ENCODE measurements at places on chromosomes 1 and 21.

- no peak for DNase-seq
Measured at GRCh38 chr1:208182880-208183645, 61.1 kb downstream of the PLXNA2 start.

DNA sequence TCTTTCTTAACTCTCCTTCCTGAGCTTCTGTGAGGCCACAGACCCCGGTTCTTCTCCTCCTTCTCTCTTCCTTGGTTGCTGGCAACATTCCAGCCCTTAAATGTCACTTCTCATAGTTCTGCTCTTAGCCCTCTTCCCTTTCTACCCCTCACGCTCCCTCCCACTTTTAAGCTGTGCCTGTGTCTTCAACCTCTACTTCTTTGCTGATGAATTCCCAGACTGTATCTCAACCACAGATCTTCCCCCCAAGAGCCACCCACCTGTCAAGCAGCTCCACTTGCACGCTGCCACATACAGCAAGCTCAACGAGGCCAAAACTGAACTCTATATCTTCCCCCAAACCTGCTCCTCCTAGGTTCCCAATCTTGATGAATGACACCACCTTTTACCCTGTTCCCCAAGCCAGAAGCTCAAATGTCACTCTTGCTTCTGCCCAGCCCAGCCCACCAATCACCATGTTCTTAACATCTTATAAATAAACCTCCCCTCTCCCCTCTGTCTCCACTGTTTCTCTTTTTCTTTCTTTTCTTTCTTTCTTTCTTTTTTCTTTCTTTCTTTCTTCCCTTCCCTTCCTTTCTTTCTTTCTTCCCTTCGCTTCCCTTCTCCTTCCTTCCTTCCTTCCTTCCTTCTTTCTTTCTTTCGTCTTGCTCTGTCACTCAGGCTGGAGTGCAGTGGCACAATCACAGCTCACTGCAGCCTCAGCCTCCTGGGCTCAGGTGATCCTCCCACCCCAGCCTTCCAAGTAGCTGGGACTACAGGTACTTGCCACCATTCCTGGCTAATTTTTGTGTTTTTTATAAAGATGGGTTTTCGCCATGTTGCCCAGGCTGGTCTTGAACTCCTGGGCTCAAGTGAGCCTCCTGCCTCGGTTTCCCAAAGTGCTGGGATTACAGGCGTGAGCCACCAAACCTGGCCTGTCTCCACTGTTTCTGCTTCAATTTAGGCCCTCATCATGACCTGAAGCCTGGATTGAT is 19.8 kb upstream of the PTP4A2 start:
- peak; percentile 92 for DNase-seq

DNA sequence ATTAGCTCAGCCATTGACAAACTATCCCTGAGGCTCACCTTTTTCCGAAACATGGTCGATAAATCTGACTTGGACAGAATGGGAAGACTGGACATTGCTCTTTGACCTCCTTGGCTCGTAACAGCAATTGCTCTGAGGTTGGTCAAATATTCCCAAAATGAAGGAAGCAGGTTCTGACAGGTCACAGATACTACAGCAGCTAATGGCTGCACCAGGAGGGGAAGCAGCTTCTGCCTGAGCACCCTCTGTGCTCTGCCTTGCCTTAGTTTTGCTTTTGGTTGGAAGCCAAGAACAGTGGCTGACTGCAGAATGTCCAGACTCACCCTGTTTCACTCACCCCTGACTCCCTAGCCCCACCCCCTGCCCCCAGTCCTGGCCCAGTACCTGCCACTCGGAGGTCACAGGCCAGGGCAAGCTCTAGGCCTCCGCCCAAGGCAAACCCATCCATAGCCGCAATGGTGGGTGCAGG is 15.4 kb downstream of the ECHDC2 start:
- no peak for DNase-seq

DNA sequence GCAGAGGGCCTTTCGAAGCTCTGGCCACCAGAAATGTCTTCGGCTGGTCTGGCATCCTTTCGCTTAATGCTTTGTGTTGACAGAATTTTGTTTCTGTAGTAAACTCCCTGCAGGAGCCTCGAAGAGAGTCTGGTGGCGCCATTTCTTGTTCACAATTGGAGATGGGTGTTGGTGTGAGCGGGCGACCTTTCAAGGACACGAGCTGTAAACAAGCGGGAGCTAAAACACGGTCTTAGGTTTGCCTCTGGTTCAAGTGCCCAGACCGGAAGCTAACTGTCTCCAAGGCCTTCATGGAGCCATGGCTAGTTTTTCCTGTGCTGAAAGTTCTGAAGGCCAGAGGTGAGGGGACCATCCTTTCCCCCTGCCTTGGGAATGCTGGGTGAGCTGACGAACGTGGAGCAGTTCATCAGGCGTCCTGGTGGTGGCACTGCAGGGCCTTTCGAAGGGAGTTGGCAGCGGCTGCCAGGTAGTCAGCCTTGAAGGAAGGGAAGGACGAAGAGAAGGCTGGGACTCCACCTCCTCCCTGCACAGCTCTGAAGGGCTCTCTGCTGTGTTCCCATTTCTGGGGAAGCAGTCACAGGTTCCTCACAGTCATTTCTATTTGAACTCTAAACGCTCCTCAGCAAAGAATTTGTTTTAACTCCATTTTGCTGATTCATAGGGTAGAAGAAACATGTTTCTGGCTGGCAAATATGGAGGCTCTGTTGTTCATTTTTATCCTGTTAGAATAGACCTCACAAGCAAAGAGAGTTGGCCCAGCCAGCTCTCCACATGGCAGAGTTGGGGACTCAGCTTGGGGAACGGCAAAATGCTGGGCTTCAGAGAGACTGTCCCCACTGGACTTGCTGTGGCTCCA is 35.2 kb downstream of the URB2 start:
- DNase-seq, result peak; percentile 86

GRCh38 chr1:209557221-209557620 is 26.3 kb upstream of the CAMK1G start:
- DNase-seq, result no peak

DNA sequence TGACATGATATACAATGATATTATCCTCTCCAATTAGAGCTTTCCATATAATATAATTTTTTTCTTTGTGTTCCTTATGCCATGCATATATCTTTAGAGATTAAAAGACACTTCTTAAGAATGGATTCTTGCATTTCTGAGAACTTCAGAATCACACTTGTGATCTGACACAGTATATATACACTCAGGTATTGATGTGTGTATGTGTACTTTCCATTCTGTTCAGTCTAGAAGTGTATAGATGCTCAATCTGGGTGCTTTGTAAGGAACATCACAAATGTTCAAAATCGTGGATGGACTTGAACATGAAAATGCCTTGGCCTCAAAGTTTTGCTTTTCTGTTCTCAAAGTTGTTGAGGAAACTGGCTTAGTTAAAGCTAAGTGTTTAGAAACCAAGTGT is 102.7 kb downstream of the FGGY start:
- no peak for DNase-seq

DNA sequence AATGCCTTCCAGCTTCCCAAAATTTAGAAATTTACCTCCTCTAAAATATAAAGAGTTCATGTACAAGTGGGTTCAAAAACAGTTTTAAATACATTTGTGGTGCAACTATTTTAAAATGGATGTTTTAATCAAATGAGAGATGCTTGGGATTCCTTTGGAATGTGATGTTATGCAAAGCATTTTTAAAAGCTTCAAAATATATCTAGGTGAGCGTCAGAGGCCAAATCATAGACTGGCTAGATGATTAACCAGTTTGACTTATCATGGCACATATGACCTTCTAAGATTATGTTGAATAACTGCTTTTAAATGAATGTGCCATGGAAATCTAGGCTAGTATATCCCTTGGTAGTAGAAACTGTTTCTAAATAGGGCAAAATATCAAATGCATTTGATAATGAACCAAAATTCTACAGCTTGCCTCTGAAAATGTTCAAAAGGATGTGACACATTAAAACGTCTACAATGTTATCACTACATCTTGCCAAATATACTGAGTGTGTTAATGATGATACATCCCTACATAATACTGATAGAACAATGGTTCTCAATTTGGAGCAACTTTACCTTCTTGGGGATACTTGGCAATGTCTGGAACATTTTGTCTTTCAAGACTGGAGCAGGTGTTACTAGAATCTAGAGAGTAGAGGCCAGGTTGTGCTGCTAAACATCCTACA is 650.9 kb upstream of the ADGRL2 start:
- no peak for DNase-seq

GRCh38 chr1:224067621-224068457 is 46.1 kb upstream of the FBXO28 start:
- peak; percentile 35 for DNase-seq

- DNase-seq, result no peak
Measured at GRCh38 chr21:38151021-38151645, 105.7 kb upstream of the KCNJ15 start.

- DNase-seq, result peak; percentile 87
Measured at GRCh38 chr1:176073524-176074157, 133.4 kb downstream of the COP1 start.

DNA sequence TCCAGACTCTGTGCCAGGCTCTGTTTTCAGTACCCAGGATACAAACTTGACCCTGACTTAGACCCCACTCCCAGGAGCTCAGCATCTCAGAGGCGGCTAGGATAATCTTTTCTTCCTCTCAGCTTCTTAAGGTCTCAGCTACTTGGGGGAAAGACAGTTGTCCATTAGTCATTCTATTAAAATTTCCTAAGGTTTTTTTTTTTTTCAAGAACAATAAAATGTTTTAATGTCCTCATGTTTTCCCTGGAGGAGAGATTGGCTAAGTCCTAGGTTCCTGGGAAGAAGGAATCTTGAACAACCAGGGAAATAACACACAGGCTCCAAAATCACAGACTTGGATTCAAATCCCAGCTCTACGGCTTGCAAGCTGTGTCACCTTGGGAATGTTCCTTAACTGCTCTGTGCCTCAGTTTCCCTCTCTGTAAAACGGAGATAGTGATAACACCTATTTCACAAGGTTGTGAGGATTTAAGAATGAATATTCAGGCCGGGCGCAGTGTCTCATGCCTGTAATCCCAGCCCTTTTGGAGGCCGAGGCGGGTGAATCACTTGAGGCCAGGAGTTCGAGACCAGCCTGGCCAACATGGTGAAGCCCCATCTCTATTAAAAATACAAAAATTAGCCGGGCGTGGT is 33.0 kb downstream of the CDK18 start:
- no peak for DNase-seq

DNA sequence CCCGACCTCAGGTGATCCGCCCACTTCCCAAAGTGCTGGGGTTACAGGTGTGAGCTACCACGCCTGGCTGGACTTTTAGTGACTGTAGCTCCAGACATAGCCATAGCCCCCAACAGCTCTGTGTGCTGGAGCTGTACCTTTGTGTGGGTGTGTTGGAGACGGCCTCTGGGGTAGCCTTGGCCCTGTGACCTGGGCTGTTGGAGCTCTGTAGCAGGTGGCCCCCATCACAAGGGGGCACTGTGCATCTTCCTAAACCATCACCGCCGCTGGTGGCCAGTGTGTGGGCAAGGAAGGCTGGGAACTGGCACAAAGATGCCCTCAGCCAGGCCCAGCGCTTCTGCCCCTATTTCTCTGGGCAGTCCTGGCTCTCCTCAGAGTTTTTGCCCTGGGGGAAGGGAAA is 38.4 kb upstream of the FOXO6 start:
- peak; percentile 82 for DNase-seq

- peak; percentile 97 for DNase-seq
Measured at GRCh38 chr1:116415699-116416533, 42.9 kb downstream of the ATP1A1 start.

DNA sequence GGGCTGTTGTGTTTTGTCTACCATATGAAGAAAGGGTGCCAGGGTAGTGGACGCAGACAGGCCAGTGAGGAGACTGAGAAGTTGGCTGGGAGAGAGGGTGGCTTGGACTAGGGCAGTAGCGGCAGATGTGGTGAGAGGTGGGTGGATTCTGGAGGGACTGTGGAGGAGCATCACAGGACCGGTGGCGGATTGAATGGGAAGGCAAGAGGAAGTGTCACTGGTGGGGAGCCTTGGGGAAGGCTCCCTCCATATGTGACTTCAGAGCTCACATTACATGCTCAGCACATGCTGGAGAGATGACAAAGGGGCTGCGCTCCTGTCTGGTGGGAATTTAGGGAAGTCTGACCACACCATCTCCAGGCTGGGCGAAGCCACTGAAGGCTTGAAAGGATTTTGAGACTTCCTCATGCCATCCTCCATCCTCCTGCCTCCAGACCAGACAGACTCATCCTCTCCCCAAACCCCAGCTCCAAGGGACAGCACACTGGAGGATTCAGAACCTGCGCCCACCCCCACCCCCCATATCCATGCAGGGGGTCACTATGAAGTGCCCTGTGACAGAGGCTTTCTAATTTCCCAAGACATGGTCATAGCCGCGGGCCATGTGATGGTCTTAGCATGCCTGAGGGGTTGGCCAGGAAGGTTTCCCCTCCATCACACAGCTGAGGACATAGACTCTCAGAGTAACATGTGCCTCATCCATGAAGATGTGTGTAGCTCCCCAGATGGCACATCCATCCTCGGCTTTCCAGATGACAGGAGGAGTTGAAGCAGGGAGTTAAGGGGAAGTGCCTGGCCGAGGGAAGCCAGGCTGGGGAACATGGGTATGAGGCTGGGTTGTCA is 138.8 kb upstream of the WNT4 start:
- DNase-seq, result no peak

GRCh38 chr1:3492545-3493246 is 38.2 kb downstream of the ARHGEF16 start:
- no peak for DNase-seq

DNA sequence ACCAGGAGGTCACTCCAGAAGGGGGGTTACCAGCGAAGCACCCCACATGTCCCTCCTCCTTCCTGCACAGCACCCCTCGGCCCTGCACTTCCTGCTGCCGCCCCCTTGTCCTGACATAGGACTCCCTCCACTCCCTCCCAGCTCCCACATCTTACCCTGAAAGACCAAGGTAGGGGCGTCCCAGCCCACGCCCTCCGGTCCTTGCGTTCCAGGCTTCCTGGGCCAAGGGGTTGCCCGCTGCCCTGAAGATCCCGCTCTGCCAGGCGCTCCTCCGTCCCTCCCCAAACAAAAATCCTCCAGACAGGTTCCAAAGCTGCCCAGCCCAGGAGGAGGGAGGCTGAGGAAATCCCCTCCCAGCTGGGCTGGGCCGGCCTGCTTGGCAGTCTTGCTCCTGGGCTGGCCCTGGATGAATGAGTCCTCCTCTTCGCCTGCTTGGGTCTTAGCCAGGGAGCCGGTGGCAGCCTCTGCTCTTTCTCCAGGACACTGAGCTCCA is at the start of gene RHBDL2:
Gene RHBDL2 (minus strand): TSS at position 304 of the 493 bp plus-strand sequence. CDS start 22,618 bp downstream, outside the sequence.
- no peak for DNase-seq

- DNase-seq, result no peak
Measured at GRCh38 chr1:16067127-16067768, 6.2 kb downstream of the FAM131C start.

- peak; percentile 52 for DNase-seq
Measured at GRCh38 chr1:202056644-202057334, 46.4 kb downstream of the ELF3 start.

- peak; percentile 91 for DNase-seq
Measured at GRCh38 chr1:186195377-186195931, 179.6 kb downstream of the TPR start.

GRCh38 chr1:161727256-161727924 is 6.0 kb downstream of the FCRLB start:
- DNase-seq, result peak; percentile 80

- no peak for DNase-seq
Measured at GRCh38 chr1:184504040-184504954, 117.5 kb downstream of the C1orf21 start.

- peak; percentile 82 for DNase-seq
Measured at GRCh38 chr1:88973520-88974137, 18.8 kb downstream of the KYAT3 start.

Measured in hematopoietic multipotent progenitor cell treated with erythropoietin and hydrocortisone succinate and interleukin-3 and kit ligand, for 4 days (in vitro differentiated cells).